ENCODE measurements at places on chromosomes 5 and 9. TPM values are rescaled to one million over a fixed set of nuclear protein-coding genes. Genes with fewer than 3 reads are reported as not detected.

Gene CSNK1A1
- 175 TPM for total RNA-seq

Gene FGD3
- total RNA-seq, result 80.2 TPM

- no peak for ATAC-seq
Measured at GRCh38 chr9:95927271-95928004, 51.9 kb downstream of the ERCC6L2 start.

- peak; percentile 31 for ATAC-seq
Measured at GRCh38 chr9:109401169-109401989, 80.5 kb upstream of the EPB41L4B start.

DNA sequence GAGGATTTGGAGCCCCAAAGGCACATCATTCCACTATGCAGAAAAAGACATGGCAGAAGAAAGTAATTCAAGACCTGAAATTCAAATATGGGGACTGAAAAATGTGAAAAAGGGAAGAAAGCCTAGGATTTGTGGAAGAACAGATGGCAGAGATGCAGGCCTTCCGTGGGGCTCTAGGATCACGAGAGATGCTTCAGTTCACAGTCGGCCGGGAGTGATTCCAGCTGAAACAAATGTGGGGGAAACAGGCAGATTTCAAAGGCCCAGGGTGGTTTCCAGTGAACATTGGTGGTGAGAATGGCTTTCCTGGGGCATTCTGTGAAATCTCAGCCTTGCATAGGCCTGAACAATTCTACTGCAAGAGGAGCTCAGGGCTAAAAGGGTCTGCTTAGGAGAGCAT, 34.6 kb upstream of the ZFR start:
- ATAC-seq, result no peak

All from activated T-helper 17 cell treated with anti-CD3 and anti-CD28 coated beads, Interleukin-2, amount 50 U/mL, for 72 hours (primary cell).